Bronchial smooth muscle cell (primary cell): ENCODE measurements at places on chromosomes 5 and 9. TPM values are rescaled to one million over a fixed set of nuclear protein-coding genes. Genes with fewer than 3 reads are reported as not detected.

Gene KCNV2
- not detected in 2 replicates for total RNA-seq

Gene ELAVL2
- under 0.01 and 0.09 TPM in 2 replicates for total RNA-seq

Gene NMUR2
- total RNA-seq: not detected in 2 replicates

Gene FOXD4L4
- 0.17 and 0.32 TPM in 2 replicates for total RNA-seq

Gene SLC36A2
- total RNA-seq: not detected in 2 replicates
